CD4-positive, alpha-beta T cell treated with Interleukin-1 beta for 1 hour (primary cell): ENCODE measurements at places on chromosomes 3 and 15.

DNA sequence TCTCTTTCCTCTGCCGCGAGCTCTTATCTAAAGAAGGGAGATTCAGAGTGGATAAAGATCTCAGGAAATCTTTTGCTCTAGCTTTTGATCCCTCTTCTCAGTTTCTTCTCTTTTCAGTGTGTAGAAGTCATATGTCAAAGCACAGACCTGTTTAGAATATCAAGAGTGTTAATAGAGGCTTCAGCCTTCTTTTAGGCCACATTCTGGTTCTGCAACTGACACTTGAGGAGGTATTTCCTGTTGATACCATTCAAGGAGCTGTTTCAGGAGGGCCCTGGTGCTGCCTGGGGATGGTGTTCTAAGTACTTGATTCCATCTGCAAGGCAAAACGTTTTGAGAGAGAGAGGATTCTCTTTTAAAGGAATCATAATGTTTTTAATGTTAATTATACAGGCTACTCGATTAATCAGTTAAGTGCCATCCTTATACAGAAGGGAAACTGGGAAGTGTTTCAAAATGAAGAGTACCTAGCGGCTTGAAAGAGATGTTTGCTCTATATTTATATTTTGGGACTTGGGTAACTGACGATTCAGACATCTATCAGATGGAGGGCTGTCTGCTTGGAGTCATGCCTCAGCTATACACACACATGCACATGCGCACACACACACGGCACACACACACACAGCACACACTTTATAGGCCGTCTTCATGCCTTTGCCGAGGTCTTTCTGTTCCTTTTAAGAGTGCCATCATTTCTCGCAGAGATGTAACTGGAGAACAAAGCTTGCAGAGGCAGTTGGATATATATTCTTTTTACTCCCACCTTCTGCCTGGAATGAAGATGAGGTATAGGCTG, 313.9 kb downstream of the PTPRG start:
- DNase-seq = no peak

DNA sequence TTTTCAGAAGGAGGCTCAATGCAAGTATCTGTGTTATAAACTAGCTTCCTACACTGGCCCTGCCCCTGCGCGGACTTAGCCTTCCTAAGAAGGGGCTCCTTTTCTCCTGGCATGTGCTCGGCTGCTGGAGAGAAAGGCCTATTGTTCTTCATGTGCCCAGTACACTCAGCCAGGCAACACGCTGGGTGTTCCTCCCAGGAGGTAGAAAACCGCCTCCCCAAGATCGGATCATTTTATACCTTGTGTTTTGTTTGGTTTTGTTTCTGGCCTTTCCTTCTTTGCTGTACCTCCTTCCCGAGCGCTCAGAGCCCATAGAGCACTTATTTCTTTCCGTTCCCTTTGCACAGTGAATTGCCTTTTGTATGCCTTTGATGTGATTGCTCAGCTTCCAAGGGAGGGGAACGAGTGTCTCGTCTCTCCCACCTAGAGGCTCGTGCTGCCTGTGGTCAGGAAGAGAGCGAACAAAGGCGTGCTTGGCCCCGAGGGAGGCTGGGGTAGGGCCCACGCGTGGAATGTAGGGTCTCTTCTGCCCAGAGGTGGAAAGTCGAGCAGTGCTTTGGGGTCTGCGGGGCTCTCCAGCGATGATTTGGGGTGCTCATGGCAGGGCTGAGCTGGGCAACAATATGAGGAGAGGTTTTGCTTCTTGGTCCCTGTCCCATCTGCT, 30.0 kb downstream of the CCNL1 start:
- DNase-seq = peak; percentile 27

DNA sequence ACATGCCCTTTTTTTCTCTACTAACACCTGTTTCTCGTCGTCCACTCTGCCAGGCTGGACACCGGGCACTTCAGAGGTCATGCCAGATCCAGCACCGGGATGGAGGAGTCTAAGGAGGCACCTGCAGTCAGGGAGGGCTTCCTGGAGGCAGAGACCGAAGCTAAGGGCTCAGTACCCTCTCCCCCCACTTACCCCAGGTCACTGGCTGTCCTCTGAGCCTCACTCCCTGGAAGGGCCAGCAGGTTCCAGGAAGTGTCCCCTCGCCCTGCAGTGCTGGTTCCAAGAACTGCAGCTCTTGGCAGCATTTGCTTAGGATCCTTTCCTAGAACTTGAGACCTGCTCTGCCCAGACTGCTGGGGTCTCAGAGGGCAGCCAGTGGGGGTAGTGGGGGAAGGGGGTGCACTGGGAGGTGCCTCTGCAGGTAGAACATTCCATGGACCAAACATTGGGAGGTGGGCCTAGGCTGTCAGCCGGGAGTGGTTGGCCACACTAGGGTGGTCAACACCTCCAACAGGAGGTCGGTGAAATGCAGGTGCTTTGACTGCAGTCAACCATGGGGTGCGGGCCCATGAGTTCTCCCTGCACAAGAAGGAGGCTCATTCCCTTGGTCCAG, 11.3 kb downstream of the CISH start:
- no peak for DNase-seq

DNA sequence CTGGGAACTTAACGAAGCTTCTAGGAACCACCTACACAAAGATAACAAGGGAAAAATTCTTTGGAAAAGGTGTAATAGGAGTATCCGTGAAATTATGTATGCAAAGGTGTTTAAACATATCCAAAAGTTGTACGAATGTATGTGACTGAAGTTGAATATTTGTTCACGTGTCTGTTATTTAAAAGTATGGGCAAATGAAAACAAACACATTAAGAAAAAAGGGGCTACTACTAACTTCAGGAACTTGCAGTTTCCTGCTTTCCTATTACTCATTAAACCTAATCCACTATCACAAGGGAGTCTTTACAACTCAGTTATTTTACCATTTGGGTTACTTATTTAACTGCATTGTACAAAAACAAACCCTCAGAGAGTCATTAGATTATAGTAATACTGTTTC, 33.9 kb upstream of the GRAMD1C start:
- DNase-seq = no peak

GRCh38 chr3:4824926-4825325, 154.3 kb upstream of the BHLHE40 start:
- peak; percentile 29 for DNase-seq

DNA sequence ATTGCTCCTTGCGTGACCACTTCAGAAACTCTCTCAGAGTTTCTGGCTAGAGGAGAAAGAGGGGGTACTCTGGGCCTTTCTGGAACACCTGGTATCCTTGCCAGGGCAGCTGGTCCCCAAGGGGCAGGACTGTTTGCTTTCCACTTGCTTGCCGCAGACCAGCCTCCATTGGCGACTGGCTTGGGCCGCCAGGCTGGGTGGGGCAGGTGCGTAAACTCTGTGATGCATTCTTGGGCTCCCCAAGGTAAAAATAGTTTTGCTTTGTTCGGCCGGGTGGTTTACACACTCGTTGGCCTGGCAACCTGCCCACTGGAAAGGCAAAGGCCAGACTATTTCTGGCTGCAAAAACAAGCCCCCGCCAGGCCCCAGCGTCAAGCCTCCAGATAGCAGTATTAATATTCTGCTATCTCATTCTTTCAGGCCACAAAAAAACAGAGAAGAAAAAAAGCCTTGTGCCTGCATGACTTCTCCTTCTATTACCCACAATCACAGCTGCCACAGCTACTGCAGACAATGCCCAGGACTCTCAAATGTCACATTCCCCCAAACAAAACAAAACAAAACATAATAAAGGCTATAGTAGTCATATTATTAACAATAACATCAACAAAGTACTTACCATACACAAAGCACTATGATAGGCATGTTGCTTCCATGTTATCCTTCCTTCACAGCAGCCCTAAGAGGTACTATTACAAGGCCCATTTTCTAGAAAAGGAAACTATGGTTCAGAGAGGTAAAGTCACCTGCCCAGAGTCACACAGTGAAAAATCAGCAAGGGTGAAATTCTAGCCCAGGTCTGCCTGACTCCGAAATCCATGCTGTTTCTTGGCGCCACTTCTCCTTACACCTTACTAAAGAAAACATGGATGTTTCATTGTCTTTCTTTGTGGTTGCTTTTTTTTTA, 14.0 kb upstream of the SSUH2 start:
- DNase-seq = no peak

- DNase-seq = no peak
Observed at GRCh38 chr3:182814419-182815062, 21.2 kb downstream of the ATP11B start.

DNA sequence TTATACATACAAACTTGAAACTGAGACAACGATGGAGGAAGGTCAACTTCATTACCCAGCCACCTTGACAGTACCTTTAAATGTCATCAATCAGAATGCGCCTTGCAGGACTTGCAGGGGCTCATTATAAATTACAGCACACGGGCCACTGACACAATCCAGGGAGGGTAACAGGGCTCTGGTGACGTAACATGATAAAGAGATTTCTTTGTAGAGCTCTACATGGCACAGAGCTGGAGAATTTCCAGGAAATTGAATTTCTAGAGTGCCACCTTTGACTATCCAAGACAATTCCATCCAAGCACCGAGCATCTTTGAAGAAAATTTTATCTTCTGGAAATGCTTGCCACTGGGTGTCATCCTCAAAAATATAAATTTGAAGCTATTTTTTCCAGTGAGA, 486.0 kb downstream of the FOXP1 start:
- DNase-seq = no peak

- DNase-seq = no peak
Observed at GRCh38 chr15:69410248-69410874, 3.8 kb upstream of the KIF23 start.

DNA sequence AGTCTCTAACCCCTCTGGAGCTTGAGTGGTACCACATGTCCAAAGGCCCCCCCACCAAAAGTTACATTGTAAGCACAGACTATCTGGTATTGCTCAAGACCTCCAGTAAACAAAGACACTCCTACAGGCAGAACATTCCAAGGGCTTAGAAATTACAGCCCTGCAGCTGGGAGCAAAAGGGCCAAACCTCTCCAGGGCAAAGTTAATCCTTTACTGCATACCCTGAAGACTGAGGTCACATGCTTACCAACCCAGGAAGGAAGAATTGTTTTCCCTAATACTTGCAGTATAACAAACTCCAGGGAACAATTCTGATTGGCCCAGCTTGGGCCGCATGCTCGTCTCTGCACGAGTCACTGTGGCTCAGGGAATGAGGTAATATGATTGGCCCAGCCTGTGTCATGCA, 266.1 kb upstream of the NR2F2 start:
- no peak for DNase-seq

DNA sequence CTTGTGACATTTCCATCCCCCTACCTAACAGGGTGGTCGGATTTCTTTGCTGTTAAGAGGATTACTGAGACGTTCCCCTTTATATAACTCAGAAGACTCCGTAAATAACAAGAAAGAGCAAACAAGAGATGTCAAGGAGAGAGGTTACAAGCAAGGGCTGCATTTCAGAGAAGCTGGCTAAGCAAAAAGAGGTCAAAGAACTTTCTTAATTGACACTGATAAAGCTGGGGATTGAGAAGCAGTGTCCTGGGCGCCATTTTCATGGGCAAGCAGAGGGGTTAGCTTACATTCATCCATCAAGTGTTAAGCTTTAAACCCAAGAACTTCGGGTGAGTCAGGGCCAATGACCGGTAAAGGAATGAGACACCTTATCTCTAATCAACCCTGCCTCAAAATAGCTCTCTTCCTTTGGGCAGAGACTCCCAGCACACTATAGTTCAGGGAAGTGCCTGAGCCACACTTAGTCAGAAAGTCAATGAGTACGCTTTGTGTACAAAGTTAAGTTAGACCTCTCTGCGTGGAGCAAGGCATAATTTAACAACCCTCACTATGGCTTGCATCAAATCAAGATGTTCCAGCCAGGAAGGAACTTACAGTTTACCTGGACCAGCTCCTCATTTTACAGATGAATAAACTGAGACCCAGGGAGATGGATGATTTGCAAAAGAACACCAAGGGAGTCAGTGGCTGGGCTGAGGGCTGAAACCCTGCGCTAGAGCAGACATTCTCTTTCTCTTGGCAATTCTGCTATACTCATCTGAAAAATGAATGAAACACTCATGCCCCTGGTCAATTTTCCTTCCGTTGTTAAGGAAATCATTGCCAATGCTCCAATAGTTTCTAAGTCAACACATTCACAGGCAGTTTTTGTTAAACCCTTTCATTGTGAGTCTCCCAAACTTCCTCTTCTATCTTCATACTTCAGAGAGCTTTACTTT, 44.6 kb downstream of the CCNL1 start:
- no peak for DNase-seq

GRCh38 chr15:58530056-58530590, 98.3 kb downstream of the LIPC start:
- DNase-seq = no peak

DNA sequence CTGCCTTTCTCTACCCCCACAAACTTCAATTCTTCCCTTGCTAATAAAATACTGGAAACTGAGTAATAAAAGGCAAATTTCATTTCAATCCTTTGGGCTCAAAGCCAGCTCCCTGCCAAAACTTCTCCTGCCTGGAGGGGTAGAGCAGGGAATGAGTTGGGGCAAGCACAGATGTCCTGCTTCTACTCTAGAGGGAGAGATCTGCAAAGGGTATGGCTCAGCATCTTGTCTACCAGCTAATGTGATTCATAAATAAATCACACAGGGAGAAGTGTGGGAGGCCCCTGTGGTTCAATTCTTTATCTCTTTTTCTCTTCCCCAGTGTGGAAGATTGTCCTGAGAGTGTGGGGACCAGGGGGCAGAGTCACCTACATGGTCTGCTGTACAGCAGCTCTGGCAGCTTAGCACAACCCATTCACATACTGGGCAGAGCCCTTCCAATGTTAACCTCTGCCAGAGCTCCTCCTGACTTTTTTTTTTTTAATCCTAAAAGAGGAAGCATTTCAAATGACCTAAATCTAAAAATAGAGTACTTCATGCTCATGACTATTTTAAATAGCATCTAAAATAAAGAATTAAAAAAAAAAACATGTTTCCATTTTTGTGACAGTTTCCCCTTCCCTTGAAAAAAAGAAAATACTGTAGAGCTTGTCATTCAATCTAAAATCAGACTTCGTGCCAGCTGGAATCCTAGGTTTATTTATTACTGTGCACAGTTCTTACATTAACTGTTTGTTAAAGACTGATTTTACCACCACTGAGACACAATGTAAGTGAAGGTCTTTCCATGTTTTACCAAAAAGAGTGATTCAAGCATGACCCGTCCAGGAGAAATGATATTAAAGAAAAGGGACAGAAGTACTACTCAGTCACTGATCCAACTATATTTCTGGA, 1083.7 kb upstream of the CFAP20DC start:
- no peak for DNase-seq

DNA sequence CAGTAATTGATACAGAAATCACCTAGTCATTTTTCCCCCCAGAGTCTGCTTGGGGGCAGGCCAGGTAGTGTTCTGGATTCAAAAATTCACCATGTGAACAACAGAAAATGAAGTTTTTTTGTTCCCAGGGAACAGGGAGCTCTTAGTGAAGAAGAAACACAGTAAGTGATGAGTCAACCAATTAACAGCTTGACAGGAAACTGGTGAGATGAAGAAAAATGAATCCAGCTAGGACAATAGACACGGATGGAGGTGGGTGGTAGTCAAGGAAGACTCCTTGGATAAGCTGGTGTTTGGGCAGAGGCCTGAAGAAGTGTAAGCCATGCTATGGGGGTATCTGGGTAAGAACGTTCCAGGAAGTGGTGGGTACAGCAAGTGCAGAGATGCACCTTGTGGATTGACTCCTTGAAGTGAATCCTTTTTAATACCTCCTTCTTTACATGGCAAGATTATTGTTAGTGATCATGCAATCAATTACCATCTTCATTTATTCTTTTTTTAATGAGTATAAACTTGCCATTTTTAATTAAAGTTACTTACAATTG, 339.9 kb upstream of the RGMA start:
- DNase-seq = no peak
